ENCODE measurements at places on chromosomes 7 and 10.

DNA sequence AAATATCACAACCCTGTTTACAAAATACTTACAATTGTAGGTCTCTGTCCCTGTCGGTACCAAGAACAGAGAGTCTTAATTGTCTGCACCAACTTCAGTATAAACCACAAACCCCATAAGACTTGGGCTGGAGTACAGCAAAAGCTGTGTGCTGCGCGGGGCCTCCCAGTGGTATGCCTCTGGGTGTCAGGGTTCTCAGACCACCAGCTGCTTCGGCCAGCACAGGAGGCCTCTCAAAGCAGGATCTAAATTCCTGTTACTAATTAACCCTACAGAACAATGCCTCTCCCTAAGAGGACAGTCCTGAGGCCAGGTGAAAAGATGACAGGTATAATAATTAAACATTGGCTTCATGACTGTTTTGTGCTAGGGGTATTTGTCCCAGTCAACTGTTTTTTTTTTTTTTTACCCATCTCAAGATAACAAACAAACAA, 957 bp upstream of the SVIL start:
- no peak for DNase-seq

DNA sequence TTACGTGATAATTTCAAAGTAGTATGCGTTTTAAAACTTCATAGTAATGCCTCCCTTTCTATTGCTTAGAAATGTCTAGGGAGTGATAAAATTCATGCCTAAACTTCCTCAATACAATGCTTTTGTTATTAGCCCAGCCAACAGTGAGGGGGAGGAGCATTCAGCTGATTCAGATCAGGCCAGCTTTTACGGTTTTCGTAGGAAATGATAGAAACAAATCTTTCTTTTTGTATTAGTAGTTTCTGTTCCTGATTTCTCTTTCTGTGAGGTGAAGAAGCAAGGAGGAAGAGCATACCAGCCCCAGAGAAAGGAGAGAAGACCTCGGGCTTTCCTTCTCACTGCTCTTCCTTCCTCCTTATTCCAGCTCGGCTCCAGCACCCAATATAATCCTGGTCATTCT, 35.2 kb upstream of the ITPRID1 start:
- no peak for DNase-seq

GRCh38 chr7:103124429-103124979, 24.4 kb downstream of the NAPEPLD start:
- no peak for DNase-seq

DNA sequence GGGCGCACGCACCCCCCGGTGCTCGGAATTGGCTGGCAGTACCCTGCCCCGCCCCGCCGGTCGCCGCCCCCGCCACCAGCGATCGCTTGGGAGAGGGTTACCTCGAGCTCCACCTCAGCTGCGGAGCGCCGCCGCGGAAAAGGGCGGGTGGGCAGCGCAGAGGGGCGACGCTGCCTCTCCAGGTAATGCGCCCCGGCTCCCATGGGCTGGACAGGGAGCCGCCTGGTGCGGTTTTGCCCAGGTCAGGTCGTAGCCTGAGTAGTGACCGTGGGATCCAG, 1.3 kb downstream of the PFKFB3 start:
- DNase-seq = no peak

DNA sequence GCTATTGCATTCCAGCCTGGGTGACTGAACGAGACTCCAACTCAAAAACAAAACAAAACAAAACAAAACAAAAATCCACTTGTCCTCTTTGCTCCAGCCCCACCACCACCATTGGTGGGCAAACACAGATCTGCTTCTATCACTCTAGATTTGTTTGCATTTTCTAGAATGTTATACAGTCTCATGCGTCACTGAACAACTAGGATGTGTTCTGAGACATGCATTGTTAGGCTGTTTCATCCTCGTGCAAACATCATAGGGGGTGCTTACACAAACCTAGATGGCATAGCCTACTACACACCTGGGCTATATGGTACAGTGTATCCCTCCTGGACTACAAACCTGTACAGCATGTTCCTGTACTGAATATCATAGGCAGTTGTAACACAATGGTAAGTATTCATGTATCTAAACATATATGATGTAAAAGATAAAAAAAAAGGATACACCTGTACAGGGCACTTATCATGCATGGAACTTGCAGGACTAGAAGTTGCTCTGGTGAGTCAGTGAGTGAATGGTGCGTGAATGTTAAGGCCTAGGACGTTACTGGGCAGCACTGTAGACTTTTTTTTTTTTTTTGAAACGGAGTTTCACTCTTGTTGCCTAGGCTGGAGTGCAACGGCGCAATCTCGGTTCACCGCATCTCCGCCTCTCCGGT, 45.3 kb downstream of the BTBD16 start:
- DNase-seq = no peak

DNA sequence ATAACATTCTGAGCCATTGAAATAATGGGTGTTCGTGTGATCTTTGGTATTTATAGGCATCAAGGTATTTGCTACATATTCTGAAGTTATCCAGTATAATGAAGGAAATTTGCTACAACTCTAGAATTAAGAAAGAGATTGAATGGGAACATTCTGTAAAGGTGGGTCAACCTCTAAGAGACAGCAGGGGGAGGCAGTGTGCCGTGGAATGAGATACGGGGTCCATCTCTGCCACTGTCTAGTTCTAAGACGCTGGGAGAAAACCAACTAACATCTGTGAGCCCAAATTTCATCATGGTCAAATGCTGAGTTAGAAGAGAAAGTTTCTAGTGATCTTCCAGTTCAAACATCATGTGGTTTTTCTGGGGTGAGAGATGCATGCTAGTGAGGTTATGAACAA, 368.9 kb downstream of the SORCS1 start:
- no peak for DNase-seq

DNA sequence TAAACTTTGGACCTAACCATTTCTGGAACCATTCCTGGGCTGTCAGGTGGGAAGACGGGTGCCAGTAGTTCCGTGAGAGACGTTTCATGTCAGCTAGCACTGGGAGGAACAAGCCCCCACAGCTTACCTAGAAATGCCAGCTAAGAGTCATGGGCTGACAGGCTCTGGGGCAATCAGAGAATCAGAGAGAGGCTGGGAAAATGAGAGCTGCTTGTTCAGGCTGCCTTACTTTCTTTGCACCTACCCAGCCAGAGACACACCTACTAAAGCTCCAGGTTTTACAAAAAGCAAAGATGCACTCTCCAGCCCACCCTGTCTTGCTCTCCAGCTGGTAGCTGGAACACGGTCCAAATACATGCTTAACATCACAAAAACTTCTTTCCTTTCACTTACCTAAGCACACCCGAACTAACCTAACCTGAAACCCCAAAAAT, 688 bp downstream of the PTN start:
- no peak for DNase-seq

DNA sequence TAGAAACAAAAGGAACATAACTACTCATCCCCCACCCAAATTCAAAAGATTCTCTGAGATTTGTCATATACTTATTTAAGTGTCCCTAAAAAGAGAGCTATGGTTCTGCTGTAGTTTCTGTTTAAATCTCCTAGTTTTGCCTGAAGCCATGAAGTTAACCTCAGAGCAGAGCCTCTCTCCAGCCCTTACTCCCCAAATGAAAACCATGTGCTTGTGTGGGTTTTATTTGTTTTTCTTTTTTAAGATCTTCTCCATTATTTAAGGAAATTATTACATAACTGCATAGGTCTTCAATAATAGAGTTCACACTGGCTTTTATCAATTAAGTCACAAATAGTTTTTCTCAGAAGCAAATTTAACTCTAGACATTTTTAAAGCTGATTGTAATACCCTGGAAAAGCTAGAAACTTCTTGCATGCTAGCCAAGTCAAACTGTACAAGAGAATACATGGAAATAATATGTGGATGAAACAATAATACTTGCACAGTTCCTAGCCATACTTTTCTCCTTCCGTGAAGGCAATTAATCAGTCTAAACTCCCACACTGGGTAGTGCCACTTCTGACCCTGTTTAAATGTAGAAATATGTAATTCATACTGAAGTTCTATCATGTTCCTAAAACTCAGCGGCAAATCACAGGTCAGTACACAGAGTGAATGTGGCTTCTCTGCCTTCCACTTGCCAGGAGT, 579.7 kb downstream of the SUGCT start:
- DNase-seq = no peak

GRCh38 chr7:99141841-99142726, 1.8 kb downstream of the SMURF1 start:
- DNase-seq = peak; percentile 6

GRCh38 chr10:70662362-70663220, 9.7 kb upstream of the ADAMTS14 start:
- DNase-seq = no peak

GRCh38 chr7:13017881-13018280, 330.4 kb downstream of the ARL4A start:
- no peak for DNase-seq

GRCh38 chr10:20999699-21000098, 102.6 kb upstream of the NEBL start:
- no peak for DNase-seq

DNA sequence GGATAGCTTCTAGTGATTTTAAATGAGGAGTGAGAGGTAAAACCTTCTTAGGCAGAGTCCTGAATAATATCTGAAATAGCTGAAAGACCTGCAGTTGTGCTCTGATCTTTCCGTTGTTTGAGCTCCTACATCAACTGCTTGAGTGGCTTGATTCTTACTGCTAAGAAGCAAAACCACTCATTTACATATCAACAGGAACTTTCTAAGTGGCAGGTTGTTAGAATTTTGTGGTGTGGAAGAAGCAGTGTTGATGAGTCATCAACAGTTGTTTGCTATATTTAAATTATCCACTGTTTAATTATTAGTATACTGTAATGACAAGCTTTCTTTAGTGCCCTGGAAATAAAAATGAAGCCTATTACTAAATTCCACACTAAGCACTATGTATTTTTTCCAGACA, 689.5 kb downstream of the DNAJB9 start:
- DNase-seq = no peak

- no peak for DNase-seq
Observed at GRCh38 chr7:94384315-94384714, 10.4 kb upstream of the COL1A2 start.

DNA sequence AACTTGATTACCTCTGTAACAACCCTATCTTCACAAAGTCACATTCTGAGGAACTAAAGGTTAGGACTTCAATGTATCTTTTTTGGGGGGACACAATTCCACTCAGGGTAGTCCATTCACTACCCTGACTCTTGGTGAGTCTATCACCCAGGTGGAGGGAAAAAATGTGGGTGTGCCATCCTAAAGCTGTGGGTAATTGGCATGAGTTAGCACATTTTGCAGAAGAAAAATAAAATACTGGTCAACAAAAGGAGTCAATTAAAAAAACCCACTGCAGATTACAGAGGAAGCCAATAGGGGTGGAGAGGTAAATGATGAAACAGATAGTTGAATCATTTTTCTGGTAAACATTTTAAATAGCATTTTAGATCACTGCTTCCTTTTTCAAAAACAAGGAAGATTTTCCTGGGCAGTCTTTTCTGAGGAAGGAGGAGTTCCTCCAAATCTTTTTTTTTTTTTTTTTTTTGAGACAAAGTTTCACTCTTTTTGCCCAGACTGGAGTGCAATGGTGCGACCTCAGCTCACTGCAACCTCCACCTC, 5.1 kb upstream of the BLVRA start:
- no peak for DNase-seq

DNA sequence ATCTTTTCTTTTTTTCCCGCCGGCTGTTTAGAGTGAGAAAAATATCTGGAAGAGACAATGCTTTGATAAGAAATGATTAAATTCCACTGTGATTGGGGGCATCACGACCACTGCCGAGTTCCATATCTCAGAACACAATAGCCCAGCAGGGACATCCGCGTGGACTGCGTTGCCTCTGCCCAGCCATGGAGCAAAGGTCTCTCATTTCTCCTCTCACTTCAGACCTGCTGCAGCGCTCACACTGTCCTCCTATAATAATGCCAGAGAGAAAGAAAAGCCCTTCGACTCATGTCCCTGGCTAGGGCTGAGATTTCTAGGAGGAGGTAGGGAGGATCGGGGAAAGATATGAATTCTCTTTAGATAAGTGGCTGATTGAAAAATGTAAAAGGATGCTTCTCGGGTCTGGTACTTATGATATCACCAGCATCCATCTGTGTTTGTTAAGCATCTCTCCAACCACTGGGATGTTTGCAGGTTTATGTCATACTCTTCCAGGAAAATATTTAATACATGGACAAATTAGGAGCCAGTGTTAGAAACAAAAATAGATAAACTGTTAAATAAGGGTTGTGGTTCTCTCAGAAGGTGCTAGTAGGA, 472.9 kb upstream of the AKR1E2 start:
- DNase-seq = no peak

GRCh38 chr10:113261161-113261560, 291.7 kb upstream of the HABP2 start:
- peak; percentile 15 for DNase-seq

DNA sequence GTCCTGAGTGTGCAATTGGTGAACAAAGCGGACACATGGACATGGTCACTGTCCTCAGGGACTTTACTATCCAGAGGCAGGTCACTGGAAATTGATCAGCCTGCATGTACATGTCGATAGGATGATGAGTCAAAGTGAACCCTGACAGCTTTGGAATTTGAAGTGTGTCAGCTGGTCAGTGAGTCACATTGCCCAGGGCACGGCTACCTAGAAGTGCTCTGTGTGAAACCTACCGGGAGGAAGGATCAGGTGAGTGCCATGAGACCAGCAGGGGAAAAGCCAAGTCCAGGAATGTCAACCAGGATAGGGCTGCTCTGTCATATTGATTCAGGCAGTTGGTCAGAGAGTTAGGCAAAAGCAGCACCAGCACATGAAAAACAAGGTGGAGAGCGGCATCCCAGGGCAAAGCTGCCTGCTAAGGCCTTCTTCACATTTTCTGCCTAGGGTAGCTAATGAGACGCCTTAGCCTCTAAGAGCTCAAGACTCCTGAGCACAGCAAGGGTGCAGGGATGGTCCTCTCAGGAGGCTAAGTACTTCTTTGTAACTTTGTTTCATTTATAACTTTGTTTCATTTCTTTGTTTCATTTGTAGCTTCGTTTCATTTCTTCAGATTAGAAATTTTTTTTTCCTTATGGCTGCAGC, 19.4 kb upstream of the PDCD4 start:
- DNase-seq = no peak

- no peak for DNase-seq
Observed at GRCh38 chr10:68315582-68315981, 16.3 kb upstream of the HNRNPH3 start.

DNA sequence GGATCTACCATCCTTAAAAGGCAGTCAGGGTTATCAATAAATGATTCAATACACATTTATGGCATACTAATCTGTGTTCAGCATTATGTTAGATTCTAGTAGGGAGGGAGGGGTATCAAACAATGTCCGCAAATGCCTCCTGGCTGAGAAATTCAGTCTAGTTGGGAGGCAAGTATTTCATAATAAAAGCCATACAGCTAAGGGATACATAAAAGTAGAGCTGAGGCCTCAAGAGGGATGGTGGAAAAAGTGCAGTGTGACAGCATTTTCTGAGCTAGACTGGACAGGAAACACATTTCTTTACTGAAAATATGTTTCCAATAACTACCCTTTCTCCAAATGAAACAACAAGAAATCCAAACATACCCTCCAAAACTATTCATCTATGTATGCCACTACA, 152.8 kb upstream of the LRRN3 start:
- DNase-seq = no peak
